Coronary artery (tissue), 2 donors: ENCODE measurements at places on chromosomes 7 and 10.

- DNase-seq: no peak
Measured at GRCh38 chr7:7883394-7883793, 85.2 kb upstream of the GLCCI1 start.

DNA sequence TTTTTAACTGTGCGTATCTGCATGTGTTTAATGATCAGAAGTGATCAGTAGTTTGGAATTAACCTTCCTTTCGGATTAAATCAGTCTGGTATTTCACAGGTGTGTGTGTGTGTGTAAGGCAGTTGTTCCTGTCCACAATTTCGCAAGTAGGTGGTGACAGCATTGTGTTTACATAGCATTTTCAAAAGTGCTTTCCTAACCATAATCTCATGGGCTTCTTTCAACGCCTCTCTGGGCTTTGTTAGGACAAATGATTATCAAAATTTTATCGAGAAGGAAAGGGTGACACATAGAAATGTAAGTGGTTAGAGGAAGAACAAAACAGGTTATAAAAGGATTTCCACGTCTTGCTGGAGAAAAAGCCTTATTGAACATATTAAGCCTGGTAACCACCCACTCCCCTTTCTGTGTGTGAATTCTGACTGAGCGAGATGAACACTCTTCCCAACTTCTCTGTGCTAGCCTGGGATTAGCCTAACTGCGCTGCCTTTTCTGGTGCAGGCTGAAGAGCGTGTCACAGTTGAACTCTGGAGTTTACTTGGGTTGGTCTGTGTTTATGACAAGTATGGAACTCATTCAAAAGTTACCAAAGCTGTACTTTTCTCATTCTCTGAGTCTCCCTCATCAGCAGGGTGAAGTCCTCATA is 292.3 kb upstream of the PITRM1 start:
- no peak for DNase-seq

- no peak for DNase-seq
Measured at GRCh38 chr7:128867241-128867640, 4.6 kb downstream of the ATP6V1F start.

- DNase-seq: no peak
Measured at GRCh38 chr7:28478656-28479055, 66.3 kb downstream of the CREB5 start.

DNA sequence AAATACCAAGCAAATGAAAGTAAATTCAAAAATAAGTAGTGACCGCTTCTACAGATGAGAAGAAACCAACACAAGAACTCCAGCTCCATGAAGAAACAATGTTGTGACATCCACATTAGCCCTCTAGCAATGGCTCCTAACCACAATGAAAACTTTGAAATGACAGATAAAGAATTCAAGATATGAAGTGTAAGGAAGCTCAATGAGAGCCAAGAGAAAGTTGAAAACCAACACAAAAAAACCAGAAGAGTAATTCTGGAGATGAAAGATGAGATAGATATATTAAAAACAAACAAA is 68.2 kb upstream of the DDC start:
- no peak for DNase-seq

GRCh38 chr7:28980451-28981160 is 22.5 kb upstream of the TRIL start:
- DNase-seq: no peak

DNA sequence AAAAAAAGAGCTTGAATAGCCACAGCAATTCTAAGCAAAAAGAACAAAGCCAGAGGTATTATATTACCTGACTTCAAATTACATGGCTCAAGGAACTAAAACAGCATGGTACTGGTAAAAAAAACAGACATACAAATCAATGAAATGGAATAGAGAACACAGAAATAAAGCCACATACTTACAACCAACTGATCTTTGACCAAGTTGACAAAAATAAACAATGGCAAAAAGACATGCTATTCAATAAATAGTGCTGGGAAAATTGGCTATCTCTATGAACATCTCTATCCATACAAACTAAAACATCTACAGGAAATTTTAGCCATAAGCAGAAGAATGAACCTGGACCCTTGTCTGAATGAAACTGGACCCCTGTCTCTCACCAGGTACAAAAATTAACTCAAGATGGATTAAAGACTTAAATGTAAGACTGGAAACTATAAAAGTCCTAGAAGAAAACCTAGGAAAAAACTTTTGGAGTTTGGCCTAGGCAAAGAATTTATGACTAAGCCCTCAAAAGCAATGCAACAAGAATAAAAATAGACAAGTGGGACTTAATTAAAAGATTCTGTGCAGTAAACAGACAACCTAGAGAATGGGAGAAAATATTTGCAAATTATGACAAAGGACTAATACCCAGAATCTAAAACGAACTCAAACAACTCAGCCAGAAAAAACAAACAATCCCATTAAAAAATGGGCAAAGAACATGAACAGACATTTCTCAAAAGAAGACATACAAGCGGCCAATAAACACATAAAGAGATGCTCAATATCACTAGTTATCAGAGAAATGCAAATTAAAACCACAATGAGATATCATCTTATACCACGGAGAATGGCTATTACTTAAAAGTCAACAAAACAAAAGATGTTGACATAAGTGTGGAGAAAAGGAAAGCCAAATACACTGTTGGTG is 72.8 kb upstream of the DDC start:
- DNase-seq: no peak
